ENCODE measurements at places on chromosomes 2 and 18.

DNA sequence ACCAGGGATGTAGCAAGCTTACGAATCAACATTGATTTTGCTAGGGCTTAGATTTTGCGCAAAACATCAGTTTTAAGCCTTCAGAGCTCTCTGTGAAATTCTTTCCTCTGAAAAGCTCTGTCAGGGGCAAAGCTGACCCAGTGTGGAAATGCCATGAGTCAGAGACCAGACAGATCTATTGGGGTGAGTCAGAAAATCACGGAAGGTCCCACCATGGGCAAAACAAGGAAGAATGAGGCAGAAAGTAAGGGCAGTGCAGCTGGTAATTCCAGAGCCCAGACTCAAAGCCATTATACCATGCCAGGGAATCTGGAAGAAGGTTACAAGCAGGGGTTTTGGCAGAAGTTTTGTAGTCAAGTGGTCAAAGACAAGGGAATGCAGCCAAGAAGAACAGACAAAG lies 256.6 kb upstream of the CTAGE1 start:
- no peak for DNase-seq

- peak; percentile 71 for DNase-seq
Observed at GRCh38 chr2:241882091-241882625, 12.6 kb downstream of the RTP5 start.

DNA sequence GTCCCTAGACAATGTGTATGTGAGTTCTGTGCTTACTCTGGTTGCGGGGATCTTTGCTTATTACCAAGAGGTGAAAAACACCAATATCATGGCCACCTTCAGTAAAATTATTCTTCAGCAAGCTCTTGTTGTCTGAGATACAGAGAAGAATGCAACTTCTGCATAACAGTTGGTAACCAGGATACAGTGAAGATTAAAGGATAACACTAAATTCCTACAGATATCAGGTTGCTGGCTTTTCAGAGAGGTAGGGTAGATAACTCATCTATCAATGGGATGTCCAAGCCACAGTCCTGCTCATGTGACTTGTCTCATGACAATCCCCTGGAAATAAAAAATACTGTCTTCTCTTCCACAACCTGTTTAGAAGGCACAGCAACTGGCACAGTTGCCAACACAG lies 308.5 kb downstream of the TNS1 start:
- DNase-seq = no peak

DNA sequence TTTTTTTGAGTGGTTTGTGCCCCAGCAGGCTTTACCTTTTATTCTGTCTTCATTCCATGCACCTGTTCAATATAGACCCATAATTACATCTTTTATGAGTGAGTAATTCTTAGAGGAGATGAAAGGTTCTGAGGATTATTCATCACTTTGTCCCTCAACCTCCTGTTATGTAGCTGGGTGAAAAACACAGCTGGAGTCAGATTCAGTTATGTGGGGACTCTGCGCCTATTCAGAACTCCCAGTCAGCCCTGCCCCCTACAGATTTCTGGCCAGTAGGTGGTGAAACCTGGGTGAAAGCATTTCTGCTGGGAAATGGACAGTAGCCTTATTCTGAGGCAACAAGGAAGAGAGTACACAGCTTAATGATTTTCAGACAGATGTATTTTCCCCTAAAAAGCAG lies 107.8 kb downstream of the MGAT5 start:
- no peak for DNase-seq

DNA sequence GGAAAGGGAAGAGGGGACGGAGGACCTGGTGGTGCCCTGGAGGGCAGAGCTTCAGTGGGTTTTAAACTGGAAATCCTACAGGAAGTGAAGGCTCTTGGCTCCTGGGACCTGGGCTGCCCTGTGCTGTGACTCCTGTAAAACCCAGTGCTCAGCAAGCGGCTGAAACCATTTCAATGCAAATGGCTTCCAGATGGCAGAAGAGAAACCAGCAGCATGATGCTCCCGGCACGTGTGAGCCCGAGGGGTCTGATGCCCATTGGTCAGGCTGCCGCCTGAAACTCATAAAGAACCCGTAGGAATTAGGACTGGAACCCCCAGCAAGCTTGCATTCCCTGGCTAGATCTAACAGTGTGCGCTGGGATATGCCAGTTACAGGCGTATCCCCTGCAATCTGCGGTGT lies 109.2 kb upstream of the THOC1 start:
- no peak for DNase-seq

DNA sequence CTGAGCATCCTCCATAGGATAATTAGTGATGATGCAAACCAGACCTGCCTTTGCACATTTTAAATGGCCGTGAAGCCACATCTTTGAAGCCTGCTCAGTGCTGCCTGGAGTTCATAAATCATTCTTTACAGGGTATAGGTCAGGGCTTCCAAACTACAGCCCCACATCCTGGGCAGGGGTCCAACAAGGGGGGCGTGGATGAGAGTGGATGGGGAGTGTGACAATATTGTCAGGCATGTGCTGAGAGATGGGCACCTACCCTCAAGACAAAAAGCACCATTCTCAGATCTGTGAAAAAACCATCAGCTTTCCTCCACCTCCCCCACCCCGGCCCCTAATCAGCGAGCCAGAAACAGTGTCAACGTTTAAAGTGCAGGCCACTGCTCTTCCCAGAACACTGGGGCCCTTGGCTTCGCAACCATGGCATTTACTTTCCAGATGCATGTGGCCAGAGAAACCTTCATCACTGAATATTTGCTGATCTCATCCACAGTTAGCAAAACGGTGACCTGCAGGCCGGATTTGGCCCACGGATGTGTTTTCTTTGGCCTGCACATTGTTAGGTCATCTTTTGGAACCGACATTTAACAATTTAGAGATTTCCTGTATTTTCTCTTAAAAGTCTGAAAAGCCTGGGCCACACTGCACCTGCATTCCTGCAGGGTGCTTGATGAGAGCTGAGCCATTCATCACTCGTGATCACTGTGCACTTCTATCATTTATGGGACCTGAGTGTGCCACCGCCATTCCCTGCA lies 130.7 kb downstream of the ANKRD44 start:
- no peak for DNase-seq

DNA sequence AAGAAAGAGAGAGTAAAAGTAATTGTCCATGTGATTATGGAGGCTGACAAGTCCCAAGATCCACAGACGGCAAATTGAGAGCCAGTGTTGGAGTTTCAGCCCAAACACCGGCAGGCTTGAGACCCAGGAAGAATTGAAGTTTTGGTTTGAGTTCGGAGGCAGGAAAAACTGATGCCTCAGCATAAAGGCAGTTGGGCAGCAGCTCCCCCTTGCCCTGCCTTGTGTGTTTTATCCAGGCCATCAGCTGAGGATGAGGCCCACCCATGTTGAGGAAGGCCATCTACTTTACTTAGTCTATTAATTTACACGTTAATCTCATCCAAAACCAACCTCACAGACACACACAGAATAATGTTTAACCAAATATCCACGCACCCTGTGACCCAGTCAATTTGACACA lies 64.6 kb upstream of the SERPINE2 start:
- no peak for DNase-seq

DNA sequence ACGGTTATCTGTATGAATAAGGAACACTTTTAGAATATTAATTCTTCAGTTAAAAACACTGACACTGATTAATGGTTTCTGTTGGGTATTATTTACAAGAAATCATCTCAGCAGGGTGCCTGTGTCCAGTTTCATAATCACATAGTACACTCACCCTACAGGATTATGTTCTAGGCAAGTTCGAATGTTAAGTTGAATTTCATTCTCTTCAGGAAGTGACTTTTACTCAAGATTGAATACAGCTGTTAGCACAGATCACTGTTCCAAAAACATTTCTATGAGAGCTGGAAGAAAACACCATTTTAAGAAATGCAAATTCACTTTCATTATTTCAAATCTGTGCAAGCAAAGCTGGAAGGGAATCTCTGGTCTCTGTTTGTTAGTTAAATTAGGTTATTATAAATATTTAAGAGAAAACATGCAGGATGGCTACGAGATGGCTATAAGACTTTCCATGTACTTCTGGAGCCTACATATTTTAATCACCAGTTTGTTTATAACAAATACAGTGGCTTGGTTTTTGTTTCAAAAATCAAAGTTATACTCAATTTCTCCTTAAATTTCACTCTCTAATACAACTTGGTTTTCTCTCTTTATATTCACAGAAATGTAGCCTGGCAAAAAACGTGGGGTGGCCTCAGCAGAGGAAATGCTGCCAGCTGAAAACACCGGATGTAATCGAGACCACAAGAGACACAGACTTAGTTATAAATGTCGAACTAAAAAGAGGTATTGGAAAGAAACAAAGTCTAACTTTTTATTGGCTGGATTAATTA lies 65.8 kb downstream of the RBMS1 start:
- DNase-seq = peak; percentile 44

Data from mucosa of descending colon (tissue), 3 donors.